ENCODE measurements at places on chromosomes 4 and X. TPM values are rescaled to one million over a fixed set of nuclear protein-coding genes. Genes with fewer than 3 reads are reported as not detected.

The RASGEF1B gene
- 1.9 TPM for total RNA-seq

The FGF2 gene
- total RNA-seq, result 14.6 TPM

The GRK4 gene
- 11.6 TPM for total RNA-seq

DNA sequence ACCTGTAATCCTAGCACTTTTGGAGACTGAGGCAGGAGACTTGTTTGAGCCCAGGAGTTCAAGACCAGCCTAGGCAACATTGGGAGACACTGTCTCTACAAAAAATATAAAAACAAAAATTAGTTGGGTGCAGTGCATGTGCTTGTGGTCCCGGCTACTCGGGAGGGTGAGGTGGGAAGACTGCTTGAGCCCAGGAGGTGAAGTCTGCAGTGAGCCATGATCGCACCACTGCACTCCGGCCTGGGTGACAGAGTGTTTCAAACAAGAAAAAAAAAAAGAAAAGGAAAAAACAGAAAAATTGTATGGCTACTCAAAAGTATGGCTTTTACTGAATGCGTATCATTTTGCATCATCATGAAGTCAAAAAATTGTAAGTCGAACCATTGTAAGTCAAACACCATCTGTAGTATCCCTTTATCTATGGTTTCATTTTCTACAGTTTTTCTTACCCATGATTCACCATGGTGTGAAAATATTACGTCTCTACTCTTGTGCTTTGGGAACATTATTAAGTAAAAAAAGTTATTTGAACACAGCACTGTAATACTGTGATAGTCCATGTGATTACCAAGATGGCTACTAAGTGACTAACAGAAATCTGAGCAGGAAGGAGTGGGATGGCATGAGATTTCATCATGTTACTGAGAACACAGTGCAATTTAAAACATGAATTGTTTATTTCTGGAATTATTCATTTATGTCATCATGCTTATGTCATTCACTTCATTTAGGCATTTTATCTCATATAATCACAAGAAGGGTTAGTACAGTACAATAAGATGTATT, 26.5 kb upstream of the MANBA start:
- H3K4me1 ChIP-seq, result no peaks in the 10 kb centered on the region
- H3K4me3 ChIP-seq, result no peak overlapping the region
- peaks cover 11% of the 10 kb centered on the region for H3K36me3 ChIP-seq
- no peak for DNase-seq
- H3K27ac ChIP-seq, result no peak overlapping the region
- H3K27me3 ChIP-seq, result no peaks in the 10 kb centered on the region

DNA sequence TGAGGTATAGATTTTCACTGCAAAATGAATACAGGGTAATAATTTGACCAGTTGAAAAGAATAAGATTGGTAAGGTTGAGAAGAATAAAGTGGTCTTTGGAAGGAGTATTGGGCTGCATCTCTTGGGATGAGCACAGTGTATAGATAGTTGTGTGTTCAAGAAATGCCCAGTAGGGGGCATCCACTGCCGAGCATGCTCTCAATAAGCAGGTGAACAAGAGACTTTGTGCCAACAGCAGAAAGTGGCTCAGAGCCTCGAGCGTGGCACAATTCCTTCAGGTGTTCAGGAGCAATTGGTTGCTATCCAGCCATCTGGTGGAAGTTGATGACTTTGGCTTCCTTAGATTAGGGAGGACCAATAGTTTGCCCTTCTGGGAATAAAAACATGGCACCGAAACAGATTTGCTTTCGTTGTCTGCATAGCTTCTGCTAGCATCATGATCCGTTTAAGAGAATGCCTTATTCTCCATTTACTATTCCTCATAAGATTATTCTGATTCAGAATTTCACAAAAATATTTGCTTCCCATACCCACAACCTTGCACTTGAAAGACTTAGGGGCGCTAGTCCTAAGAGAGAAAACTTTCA, 258.1 kb upstream of the NEIL3 start:
- no peak overlapping the region for H3K27ac ChIP-seq
- no peak overlapping the region for H3K4me3 ChIP-seq
- H3K27me3 ChIP-seq, result no peaks in the 10 kb centered on the region
- H3K4me1 ChIP-seq, result no peaks in the 10 kb centered on the region
- H3K36me3 ChIP-seq, result no peaks in the 10 kb centered on the region

GRCh38 chr4:38320343-38320695, 343.7 kb upstream of the KLF3 start:
- peaks cover 3% of the 10 kb centered on the region for H3K36me3 ChIP-seq
- peaks cover 38% of the 10 kb centered on the region for H3K4me1 ChIP-seq
- no peaks in the 10 kb centered on the region for H3K27me3 ChIP-seq

DNA sequence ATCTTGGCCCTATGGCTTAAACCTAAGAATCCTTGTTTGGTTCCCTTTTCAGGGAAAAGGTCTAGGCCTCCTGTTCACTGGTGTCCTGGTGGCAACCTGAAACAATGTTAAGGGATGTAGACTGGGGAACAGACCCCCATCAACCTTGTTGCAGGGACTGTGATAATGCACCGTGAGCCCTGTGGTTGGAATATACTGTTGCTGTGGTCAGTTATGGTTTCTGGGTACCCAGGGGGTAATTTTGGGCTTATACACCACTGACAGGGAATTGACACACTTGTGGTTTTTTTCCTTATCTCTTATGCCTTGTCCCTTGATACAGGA, 64.0 kb upstream of the WDR1 start:
- H3K4me1 ChIP-seq, result no peaks in the 10 kb centered on the region
- H3K36me3 ChIP-seq, result no peaks in the 10 kb centered on the region
- no peak overlapping the region for H3K27ac ChIP-seq

DNA sequence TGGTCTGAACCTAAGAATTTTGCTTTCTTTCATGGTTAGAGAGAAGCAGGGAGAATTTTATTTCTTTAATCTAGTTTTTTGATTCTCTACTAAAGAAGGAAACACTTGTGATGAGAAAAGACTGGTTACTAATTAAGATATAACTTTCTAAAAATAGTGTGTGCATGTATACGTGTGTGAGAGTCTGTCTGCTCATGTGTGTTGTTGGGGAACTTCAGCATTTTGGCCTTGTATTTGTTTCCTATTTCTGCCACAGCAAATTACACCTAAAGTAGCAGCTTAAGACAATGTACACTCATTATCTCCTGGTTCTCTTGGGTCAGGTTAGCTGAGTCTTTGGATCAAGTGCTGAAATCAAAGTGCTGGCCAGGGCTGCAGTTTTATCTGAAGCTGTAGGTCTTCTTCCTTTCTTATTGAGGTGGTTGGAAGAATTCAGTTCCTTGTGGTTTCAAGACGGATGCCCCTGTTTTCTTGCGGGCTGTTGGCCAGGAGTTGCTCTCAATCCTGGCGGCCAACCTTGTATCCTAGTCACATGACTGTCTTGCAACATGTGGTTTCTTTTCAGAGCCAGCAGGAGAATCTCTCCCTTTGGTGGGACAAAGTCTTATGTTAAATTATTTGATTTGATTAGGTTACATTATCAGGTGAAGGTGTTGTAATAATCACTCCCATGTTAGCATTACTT, 188.4 kb upstream of the CLNK start:
- no peak for DNase-seq
- H3K4me1 ChIP-seq, result no peaks in the 10 kb centered on the region
- peaks cover 6% of the 10 kb centered on the region for H3K36me3 ChIP-seq
- no peaks in the 10 kb centered on the region for H3K27me3 ChIP-seq
- H3K4me3 ChIP-seq, result no peak overlapping the region
- H3K27ac ChIP-seq, result no peak overlapping the region

- no peak overlapping the region for H3K27ac ChIP-seq
- no peaks in the 10 kb centered on the region for H3K4me1 ChIP-seq
- no peaks in the 10 kb centered on the region for H3K36me3 ChIP-seq
- no peak for DNase-seq
- H3K27me3 ChIP-seq, result peaks cover 6% of the 10 kb centered on the region
Measured at GRCh38 chrX:68697036-68697435, 49.6 kb downstream of the STARD8 start.

DNA sequence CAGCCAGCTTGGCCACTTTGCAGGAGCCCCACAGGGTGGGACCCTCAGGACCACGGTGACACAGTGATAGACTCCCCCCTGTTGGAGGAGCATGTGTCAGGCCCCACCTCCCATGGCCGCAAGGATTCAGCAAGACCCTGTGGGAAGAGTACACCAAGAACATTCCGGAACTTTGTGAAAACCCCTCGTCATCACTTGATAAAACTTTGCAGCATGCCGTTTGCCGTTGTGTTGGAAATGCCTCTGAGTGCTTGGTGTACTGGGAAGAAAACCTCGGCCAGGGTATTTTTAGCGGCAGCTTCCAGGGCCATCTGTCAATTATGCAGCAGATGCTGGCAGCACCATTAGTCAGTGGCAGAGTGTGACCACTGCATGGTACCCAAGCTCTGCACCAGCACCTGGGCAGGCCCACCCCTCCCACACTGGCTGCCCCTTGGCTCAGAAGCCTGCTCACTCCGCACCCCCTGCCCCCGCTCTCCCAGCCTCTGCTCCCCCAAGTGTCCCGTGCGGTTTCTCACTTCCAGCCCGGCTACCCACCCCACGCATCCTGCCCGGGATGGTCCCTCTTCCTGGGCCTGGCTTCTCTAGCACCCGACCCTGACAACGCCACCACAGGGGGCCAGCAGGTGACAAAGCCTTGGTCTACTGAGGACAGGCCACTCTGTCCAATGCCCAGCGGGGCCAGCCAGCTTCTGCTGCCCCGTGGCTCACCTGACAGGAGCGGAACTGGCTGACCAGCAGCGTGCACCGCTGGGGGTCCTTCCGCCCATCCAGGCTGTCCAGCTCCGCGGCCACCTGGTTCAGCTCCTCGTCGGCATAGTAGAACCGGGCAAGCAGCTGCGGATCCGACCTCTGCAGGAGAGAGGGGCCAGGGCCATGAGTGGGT, 65.0 kb downstream of the ZFYVE28 start:
- H3K4me3 ChIP-seq, result no peak overlapping the region
- no peak overlapping the region for H3K27ac ChIP-seq
- no peaks in the 10 kb centered on the region for H3K27me3 ChIP-seq
- no peaks in the 10 kb centered on the region for H3K36me3 ChIP-seq

- H3K36me3 ChIP-seq, result no peaks in the 10 kb centered on the region
- no peak overlapping the region for H3K27ac ChIP-seq
- H3K27me3 ChIP-seq, result peaks cover 3% of the 10 kb centered on the region
- DNase-seq, result no peak
- peaks cover 14% of the 10 kb centered on the region for H3K4me1 ChIP-seq
Measured at GRCh38 chr4:101065346-101065745, 282.0 kb downstream of the PPP3CA start.

DNA sequence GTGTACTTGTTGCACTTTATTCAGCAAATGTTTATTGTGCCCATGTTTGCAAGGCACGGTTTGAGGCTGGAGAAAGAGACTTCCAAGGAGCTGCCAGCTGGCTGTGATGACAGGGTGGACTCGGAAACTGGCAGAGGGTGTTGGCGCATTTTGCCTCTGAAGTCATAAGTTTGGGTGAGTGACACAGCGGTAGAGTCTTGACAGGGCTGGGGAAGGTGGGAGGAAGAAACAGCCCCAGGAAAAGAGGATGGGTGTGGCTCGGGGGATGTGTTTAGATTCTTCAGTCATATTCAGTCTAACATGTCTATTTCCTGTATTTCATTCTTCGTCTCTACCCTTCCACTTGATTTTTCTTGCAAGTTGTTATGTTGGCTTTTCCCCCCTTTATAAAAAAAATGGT, 77.0 kb upstream of the STOX2 start:
- peaks cover 16% of the 10 kb centered on the region for H3K4me1 ChIP-seq
- DNase-seq, result no peak
- no peaks in the 10 kb centered on the region for H3K27me3 ChIP-seq
- no peak overlapping the region for H3K4me3 ChIP-seq
- H3K27ac ChIP-seq, result no peak overlapping the region

GRCh38 chr4:16267639-16268038, 41.4 kb upstream of the TAPT1 start:
- H3K4me1 ChIP-seq, result no peaks in the 10 kb centered on the region
- no peak overlapping the region for H3K4me3 ChIP-seq
- no peaks in the 10 kb centered on the region for H3K27me3 ChIP-seq
- DNase-seq, result no peak
- peaks cover 8% of the 10 kb centered on the region for H3K36me3 ChIP-seq

- no peak for DNase-seq
- no peak overlapping the region for H3K27ac ChIP-seq
- H3K36me3 ChIP-seq, result no peaks in the 10 kb centered on the region
Measured at GRCh38 chrX:106906361-106906760, 3.2 kb upstream of the RIPPLY1 start.

GRCh38 chr4:118981171-118981838, 92.7 kb downstream of the SYNPO2 start:
- no peaks in the 10 kb centered on the region for H3K36me3 ChIP-seq
- H3K4me1 ChIP-seq, result no peaks in the 10 kb centered on the region
- no peak overlapping the region for H3K27ac ChIP-seq
- H3K27me3 ChIP-seq, result peaks cover 4% of the 10 kb centered on the region

GRCh38 chr4:107631560-107631959, 88.5 kb downstream of the PAPSS1 start:
- H3K36me3 ChIP-seq, result peaks cover 11% of the 10 kb centered on the region
- H3K27ac ChIP-seq, result no peak overlapping the region
- H3K4me1 ChIP-seq, result no peaks in the 10 kb centered on the region
- H3K27me3 ChIP-seq, result no peaks in the 10 kb centered on the region
- no peak overlapping the region for H3K4me3 ChIP-seq

DNA sequence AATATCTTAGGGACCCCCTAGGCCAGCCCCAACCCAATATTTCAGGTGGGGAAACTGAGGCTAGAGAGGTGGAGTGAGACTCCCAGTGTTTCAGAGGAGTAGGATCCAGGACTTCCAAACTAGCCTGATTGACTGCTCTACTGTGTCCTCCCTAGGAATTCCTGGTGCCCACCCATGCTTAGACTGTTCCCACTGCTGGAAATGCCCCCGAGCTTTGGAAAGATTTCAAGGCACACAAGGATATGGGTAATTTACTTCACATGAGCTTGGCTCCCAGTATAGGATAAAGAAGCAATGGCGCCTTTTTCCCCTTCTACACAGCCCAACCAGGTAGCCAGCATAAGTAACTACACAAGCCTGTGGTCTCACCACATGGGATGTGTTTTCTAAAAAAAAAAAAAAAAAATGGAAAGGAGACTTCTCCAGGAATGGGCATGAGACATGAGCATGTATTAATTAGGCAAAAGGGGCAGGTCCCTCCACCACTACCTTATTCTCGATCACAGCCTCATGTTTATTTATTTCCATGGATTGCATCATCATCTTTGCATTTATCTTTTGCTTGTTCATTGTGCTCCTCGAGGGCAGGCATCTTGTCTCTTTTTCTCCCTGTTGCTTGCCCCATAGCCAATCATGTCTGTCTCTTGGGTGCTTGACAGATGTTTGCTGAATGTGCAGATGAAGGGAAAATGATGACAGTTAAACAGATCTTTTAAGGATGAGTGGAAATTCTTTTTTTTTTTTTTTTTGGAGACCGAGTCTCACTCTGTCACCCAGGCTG, 66.7 kb downstream of the DRD5 start:
- DNase-seq, result no peak
- no peaks in the 10 kb centered on the region for H3K27me3 ChIP-seq
- no peak overlapping the region for H3K4me3 ChIP-seq
- H3K4me1 ChIP-seq, result peaks cover 3% of the 10 kb centered on the region
